Hepatocyte (in vitro differentiated cells): ENCODE measurements at places on chromosomes 1 and 21. TPM values are rescaled to one million over a fixed set of nuclear protein-coding genes. Genes with fewer than 3 reads are reported as not detected.
A peak's percentile ranks its signal among the peaks of the same experiment; 100 is the strongest.

The LEFTY2 gene
- total RNA-seq, result 0.16 and 0.60 TPM in 2 replicates

The CD5L gene
- total RNA-seq, result not detected in 2 replicates

The DISC1 gene
- total RNA-seq, result 3.8 and 4.7 TPM in 2 replicates

The CLDN19 gene
- 2.5 and 6.9 TPM in 2 replicates for total RNA-seq

The CFH gene
- total RNA-seq, result 123 and 138 TPM in 2 replicates

The GPR25 gene
- not detected in 2 replicates for total RNA-seq

The CLIC6 gene
- 12.4 and 16.7 TPM in 2 replicates for total RNA-seq

GRCh38 chr1:21742578-21742977 lies 40.4 kb downstream of the USP48 start:
- DNase-seq, result no peak
- H3K27ac ChIP-seq, result no peak overlapping the region
- no peaks in the 10 kb centered on the region for H3K4me1 ChIP-seq
- no peak overlapping the region for H3K4me3 ChIP-seq

- DNase-seq, result no peak
- no peaks in the 10 kb centered on the region for H3K27me3 ChIP-seq
- no peaks in the 10 kb centered on the region for H3K36me3 ChIP-seq
- H3K27ac ChIP-seq, result no peak overlapping the region
- H3K4me1 ChIP-seq, result no peaks in the 10 kb centered on the region
These were observed 357.1 kb upstream of the SGIP1 start for GRCh38 chr1:66176832-66177231.

DNA sequence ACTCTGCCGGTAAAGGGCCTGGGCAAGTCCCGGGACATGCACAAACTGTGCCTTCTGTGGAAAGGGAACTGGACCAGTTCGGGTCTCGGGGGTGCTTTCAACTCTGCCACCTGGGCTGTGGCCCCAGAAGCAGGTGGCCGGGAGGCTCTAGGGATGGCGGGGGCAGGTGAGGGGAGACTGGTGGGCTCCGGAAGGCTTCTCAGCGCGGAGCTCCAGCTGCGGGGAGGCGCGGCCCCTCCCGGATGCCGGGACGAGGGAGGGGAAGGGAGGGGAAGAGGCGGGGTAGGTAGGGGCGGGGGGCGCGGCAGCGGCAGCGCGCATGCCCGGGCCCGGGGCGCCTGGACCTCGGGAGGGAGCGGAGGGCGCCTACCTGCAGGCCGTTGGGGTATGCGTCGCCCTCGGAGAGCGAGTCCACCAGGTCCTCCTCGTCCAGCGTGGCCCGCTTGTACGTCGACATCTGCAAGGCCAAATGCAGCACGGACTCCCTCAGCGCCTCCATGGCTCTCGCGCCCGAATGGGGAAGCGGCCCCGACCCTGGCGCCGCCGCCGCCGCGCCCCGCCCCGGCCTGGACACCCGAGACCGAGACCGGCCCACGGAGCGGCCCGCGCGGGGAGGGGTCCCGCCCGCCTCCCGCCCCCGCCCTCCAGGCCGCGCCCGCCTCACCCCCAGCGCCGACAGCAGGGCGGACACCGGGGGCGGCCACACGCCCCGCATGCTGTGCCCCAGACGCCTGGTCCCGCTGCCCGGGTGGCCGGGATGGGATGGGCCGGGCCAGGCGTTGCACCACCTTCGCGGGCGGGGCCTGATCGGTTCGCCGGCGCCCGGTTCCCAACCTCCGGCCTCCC lies at the start of gene ECE1:
TSS of gene ECE1 (minus strand) at position 764 of the 846 bp plus-strand sequence. CDS start at position 715, 49 bp downstream.
- H3K4me3 ChIP-seq, result peak within 1 kb of the TSS; percentile 57
- H3K27ac ChIP-seq, result peak within 1 kb of the TSS; percentile 65
- no peaks in the 10 kb centered on the region for H3K27me3 ChIP-seq
- H3K36me3 ChIP-seq, result no peaks in the 10 kb centered on the region
- peaks cover 37% of the 10 kb centered on the region for H3K4me1 ChIP-seq

- H3K4me1 ChIP-seq, result no peaks in the 10 kb centered on the region
- H3K27ac ChIP-seq, result no peak overlapping the region
- no peaks in the 10 kb centered on the region for H3K27me3 ChIP-seq
- H3K36me3 ChIP-seq, result no peaks in the 10 kb centered on the region
These were observed 608.7 kb downstream of the PLPP3 start for GRCh38 chr1:55970526-55971110.

DNA sequence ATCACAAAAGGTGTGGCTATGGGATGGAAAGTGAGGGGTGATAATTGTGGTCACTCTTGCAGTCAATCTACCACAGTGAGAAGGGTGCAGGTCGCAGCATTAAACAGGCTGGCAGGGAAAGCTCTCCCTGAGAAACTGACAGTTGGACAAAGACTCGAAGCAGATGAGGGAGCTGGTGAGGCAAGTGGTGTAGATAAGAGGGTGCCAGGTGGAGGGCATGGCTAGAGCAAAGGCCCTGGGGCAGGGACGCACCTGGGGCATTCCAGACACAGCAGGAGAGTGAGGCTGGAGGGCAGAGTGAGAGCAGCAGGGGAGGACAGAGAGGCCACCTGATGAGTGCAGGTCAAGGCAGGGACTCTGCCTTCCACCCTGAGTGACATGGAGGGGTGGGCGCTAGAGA lies 264.8 kb downstream of the PRDM2 start:
- no peak overlapping the region for H3K27ac ChIP-seq
- no peaks in the 10 kb centered on the region for H3K4me1 ChIP-seq
- H3K36me3 ChIP-seq, result no peaks in the 10 kb centered on the region
- no peak for DNase-seq
- H3K27me3 ChIP-seq, result no peaks in the 10 kb centered on the region

GRCh38 chr1:34268311-34268954 lies 91.7 kb downstream of the C1orf94 start:
- no peak overlapping the region for H3K27ac ChIP-seq
- H3K4me3 ChIP-seq, result no peak overlapping the region
- no peak for DNase-seq
- peaks cover 25% of the 10 kb centered on the region for H3K27me3 ChIP-seq

DNA sequence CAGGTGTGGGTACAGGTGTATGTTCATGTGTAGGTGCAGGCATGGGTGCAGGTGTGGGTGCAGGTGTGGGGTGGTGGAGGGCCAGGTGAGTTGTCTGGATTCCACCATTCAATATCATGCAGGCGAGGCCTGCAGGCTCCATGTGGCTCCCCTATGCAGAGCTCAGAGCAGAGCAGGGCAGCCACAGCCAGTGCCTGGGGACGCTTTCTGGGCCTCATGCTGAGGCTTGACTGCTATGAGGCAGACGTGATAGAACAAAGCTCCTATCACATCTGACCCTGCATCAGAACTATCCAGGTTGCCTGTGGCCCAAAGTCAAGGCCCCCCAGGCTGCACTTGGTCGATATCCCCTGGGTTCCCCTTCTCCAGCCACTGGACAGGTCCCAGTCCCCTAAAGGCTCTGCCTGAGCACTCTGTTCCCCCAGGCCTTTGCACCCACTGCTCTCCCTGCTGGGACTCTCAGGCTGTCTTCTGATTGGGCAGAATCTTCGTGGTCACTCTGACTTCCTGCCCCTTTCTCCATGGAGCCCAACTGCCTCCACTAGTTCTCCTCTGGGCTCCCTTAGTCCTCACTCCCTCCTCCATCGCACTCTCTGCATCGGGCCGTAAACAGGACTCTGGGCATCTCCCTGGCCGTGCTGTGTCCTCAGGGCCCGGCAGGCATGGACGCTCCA lies 78.6 kb upstream of the ACTL8 start:
- H3K36me3 ChIP-seq, result no peaks in the 10 kb centered on the region
- no peak for DNase-seq
- no peak overlapping the region for H3K4me3 ChIP-seq

DNA sequence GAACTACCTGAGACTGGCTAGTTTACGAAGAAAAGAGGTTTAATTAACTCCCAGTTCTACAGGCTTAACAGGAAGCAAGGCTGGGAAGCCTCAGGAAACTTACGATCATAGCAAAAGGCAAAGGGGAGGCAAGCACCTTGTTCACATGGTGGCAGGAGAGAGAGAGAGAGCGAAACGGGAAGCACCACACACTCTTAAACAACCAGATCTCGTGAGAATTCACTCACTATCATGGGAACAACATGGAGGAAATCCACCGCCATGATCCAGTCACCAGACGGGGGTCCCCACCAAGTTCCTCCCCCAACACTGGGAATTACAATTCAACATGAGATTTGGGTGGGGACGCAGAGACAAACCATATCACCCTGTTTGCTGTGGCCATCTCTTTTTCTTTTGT lies 11.8 kb downstream of the MT1HL1 start:
- no peaks in the 10 kb centered on the region for H3K27me3 ChIP-seq
- H3K4me1 ChIP-seq, result no peaks in the 10 kb centered on the region
- no peak overlapping the region for H3K27ac ChIP-seq

DNA sequence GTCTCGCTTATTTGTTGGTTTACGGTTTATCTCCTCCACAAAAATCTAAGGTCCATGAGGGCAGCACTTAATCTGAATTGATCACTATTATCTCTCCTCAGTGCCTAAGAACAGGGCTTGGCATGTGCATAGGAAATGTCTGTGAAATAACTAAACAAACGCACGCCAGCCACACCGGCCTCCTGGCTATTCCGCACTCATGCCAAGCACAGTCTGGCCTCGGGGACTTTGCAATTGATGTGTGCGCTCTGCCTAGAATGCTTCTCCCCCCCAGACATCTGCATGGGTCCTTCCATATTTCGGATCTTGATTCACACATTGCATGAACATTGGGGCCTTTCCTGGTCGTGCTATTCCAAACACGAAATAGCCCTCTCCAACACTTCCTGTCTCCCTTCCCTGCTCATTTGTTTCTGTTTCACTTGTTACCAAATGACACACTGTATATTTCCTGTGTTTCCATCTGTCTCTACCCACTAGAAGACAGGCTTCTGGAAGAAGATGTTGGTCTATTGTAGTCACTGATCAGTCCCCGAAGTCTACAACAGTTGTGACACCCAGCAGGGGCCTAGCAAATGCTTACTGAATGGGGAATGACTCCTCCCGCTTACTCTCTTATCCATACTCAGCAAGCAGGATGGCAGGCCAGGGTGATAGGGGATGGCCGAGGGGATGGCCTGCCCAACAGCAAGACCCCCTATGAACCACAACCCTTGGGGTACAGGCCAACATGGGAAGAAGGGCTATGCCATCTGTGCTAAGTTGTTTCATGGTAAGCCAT lies 93.9 kb downstream of the GLIS1 start:
- H3K4me3 ChIP-seq, result no peak overlapping the region
- H3K27ac ChIP-seq, result no peak overlapping the region
- peaks cover 16% of the 10 kb centered on the region for H3K4me1 ChIP-seq
- no peak for DNase-seq
- no peaks in the 10 kb centered on the region for H3K36me3 ChIP-seq

GRCh38 chr1:71304125-71304524 lies 223.3 kb upstream of the ZRANB2 start:
- H3K36me3 ChIP-seq, result no peaks in the 10 kb centered on the region
- H3K27me3 ChIP-seq, result no peaks in the 10 kb centered on the region
- no peaks in the 10 kb centered on the region for H3K4me1 ChIP-seq
- no peak for DNase-seq
- H3K4me3 ChIP-seq, result no peak overlapping the region
- H3K27ac ChIP-seq, result no peak overlapping the region

- no peak overlapping the region for H3K4me3 ChIP-seq
- H3K27me3 ChIP-seq, result no peaks in the 10 kb centered on the region
These were observed 50.8 kb downstream of the PTBP2 start for GRCh38 chr1:96772349-96772748.

DNA sequence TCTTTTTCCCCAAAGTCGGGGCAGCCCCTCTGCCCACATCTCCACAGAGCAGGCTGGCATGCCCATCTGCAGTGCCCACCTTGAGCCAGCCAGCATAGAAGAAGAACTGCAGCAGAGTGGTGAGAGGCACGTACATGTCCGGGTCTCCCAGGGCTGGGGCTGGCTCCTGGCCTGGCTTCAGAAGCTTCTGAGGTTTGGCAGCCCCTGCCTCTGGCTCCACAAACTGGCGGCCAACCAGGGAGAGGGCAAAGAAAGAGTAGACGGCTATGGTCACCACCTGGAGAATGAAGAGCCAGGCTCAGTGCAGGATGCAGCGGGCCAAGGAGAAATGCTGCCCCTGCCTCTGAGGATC lies 3.0 kb downstream of the BEST4 start:
- no peak overlapping the region for H3K27ac ChIP-seq
- no peaks in the 10 kb centered on the region for H3K27me3 ChIP-seq
- no peaks in the 10 kb centered on the region for H3K36me3 ChIP-seq
- peaks cover 21% of the 10 kb centered on the region for H3K4me1 ChIP-seq
